Activated naive CD8-positive, alpha-beta T cell treated with anti-CD3 and anti-CD28 coated beads for 36 hours (primary cell): ENCODE measurements at places on chromosomes 2 and 18.
A peak's percentile ranks its signal among the peaks of the same experiment; 100 is the strongest.

DNA sequence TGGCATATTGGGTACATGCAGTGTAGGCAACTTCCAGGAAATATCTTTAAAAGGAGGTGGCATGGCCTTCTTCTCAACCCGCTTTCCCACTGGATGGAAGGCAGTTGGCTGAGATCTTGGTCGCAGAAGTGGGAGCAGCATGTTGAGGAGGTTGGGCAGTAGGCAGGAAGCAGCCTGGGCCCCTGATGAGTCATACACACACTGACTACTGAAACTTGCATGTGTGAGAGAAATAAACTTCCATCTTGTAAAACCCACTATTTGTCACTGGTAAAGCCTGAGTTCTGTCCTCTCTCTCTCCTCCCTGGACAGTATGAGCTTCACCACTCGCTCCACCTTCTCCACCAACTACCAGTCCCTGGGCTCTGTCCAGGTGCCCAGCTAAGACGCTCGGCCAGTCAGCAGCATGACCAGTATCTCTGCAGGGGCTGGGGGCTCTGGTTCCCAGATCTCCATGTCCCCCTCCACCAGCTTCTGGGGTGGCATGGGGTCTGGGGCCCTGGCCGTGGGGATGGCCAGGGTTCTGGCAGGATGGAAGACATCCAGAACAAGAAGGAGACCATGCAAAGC, 233.8 kb upstream of the SPRED2 start:
- DNase-seq, result peak; percentile 11

DNA sequence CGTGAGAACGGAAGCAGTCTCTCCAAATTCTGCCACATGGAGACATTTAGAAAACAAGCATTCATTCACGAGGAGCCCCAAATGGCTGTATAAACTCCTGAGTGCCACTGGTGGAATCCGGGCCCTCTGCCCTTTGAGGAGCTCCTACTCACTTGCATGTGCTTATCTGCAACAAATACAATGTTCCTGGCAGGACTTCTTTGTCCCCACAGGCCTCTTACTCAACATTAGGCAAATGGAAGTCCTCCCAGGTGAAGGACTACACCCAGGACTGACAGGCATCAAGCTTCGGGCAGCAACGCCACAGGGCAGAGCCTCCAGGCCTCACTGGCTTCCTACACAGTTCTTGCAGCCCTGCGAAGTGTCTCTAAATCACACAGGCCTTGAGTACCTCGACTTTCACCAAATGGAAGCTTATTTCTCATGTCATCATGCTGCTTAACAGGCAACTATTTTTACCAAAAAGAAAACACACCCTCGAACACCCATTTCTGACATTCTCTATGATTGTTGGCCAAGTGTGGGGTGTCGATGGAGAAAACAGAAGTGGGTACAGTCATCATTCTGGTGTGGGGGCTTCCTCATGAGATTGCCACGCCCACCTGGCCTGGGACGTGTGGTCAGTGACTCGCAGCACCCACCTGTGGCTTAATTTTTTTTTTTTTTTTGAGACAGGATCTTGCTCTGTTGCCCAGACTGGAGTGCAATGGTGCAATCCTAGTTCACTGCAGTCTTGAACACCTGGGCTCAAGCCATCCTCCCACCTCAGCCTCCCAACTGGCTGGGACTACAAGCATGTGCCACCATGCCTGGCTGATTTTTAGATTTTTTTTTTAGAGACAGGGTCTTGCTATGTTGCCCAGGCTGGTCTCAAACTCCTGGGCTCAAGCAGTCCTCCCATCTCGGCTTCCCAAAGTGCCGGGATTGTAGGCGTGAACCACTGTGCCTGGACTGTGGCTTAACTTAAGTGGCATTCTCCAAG, 186.8 kb upstream of the GLI2 start:
- no peak for DNase-seq

GRCh38 chr2:209236377-209236776, 187.5 kb upstream of the MAP2 start:
- DNase-seq, result no peak

- DNase-seq, result no peak
Observed at GRCh38 chr2:8636721-8637636, 44.9 kb upstream of the ID2 start.

- no peak for DNase-seq
Observed at GRCh38 chr2:86050301-86050700, 55.4 kb downstream of the POLR1A start.
